ENCODE measurements at places on chromosomes 4 and X.

DNA sequence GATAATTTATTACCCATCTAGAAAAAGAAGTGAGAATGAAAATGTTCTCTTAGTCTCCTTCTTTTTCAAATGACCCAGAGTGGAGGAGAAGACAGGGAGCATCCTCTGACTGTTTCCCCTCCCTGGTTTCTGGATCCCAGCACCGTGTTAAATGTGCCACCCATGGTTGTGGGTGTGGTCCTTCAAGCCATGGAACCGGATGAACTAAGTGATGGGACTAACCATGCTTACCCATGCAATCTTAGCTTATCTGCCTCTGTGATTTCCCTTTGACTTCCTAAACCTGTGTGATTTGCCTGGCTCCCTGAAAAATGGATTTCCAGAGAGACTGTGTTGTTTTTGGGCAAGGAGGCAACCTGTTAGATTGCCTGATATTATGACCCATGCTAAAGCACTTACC lies 437.1 kb downstream of the MAGEB5 start:
- no peak for DNase-seq

DNA sequence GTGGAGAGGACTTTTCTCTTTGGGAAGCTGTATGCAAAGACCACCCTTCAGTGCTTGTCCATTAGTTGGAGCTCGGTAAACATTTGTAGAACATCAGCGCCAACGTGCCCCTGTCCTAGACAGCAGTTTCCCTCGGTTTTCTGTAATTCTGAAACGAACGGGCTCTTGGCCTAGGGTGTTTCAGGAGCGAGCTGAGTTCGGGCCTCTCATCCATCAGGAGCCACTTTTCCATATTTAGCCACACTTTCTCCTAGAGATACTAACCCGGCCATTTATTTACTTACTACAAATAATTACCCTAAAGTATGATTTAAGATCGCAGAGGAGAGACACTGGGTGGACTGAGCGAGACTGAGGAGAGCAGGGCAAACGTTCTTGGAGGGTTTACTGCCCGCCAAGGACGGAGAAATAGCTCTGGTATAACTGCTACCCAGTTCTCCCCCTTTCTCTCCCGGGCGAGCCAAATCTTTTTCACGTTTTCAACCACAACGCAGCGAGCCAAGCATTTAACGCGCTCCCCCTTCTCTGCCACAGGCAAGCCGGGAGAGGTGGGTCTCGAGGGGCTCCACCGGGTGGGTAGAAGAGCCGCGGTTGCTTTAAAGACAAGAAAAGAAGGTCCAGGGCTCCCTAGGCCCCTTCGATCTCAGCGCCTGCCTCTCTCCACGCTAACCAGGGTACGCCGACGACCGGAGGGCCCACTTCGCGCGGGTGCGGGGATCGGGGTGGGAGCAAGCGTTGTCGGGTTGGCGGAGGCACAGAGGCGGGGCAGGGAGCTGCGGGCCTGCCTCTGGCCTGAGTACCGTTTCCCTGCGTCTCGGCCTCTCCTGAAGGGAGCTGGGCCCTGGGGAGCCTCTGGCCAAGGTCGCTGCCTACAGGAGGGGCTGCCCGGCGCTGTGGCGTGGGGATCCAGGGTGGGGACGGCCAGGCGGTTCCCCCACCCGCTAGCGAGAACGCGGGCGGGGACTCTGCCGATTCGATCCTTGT lies 10.8 kb upstream of the PITX2 start:
- DNase-seq: no peak

- DNase-seq: no peak
These were observed 19.5 kb downstream of the RELL1 start for GRCh38 chr4:37666625-37667071.

DNA sequence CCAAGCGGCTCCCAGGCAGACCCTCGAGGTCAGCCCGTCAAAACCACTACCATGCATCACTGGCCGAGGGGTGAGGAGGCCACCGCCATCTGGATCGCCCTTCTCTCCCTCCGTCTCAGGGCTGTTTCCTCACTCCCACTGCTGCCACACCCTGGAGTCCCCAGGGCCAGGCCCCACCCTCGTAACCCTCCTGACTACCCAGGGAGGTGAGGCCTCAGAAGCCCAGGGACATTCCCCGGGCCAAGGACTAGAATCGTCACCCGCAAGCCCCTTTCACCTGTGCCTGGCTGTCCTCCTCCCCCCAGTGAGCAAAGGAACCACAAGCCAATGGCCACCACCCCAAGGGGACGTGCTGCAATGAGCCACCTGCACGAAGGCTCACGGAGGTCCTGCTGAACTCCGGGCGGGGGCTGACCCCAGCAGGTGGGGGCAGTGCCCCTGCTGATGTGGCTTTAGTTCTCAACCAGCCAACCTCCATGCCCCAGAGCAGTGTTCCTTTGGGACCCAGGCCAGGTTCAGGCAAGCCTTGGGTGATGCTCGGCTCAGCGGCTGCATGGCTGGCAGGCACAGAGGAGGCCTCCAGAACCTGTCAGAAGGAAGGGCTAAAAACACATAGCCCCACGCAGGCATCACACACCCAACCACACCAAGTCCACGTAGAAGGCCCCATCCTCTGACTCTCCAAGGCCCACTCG lies 23.8 kb downstream of the PPP2R2C start:
- DNase-seq: no peak

DNA sequence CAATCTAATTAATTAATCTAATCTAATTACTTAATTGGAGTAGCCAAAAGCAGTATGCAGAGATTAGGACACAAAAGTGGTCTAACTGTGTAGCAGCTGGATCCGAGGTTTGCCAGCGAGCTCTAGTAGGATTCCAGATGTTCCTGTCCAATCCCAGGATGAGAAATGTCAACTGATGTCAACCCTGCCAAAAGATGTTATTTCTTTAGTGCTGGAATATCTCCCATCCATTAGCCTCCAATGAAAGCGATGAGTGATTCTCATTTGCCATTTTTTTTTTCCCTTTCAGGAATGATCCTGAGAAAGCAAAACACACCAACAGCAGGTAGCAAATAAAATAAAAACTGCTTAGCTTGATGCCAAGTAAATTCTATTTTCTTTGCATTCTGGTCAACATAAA lies 372.9 kb downstream of the STIM2 start:
- DNase-seq: no peak

DNA sequence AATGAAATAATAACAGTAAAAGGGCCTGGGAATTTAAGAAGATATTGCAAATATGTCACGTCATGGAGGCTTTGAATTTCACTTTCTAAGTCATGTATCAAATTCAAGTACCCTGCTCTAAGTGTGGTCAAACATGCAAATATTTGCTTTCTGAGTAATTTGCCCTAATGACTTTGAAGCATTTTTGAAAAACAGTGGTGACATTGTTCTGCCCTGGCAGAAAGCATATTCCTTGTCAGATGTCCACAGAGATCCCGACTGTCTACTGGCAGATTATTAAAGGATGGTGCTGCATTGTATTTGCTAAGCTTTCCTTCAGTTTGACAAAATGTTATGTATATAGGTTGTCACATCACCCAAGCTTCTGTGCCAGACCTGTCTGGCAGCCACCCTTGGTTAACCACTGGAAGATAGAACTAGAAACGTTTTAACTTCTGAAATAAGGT lies 92.5 kb downstream of the ANK2 start:
- no peak for DNase-seq

DNA sequence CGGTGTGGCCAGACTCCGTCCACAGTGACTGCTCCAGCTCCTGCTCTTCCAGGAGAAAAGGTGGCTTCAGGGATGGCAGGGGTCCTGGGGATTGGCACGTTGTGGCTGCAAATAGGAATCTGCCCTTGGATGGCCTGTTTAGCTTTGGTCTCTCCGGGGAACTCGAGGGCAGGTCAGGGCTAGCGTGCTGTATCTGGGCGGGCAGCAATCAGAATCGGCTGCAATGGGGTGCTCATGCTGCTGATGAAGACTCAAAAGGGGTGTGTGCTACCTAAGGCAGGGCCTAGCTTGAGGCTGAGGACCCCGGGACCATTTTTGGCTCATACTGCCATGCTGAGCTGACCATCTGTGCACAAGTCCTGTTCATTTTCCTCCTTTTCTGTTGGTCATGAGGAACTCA lies 51.3 kb downstream of the RGS12 start:
- no peak for DNase-seq

DNA sequence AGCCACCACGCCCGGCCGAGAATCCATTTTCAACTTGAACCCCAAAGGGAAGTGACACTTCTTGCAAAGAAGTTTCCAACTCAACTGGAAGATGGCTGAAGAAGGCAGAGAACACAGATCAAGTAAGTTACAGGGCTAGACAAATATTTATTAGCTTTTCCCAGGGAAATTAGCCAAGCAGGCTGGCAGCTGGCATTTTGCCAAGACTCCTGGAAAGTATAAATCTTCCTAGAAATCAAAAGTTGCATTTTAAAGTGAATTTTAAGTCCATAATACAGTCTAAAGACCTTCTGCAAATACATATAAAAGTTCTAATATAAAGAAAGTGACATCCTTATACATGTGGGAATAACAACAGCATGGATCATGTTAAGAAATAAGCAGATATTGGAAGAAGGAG lies 3.4 kb upstream of the MRPL1 start:
- DNase-seq: no peak

GRCh38 chr4:40916880-40917279 lies 167.1 kb downstream of the NSUN7 start:
- no peak for DNase-seq

DNA sequence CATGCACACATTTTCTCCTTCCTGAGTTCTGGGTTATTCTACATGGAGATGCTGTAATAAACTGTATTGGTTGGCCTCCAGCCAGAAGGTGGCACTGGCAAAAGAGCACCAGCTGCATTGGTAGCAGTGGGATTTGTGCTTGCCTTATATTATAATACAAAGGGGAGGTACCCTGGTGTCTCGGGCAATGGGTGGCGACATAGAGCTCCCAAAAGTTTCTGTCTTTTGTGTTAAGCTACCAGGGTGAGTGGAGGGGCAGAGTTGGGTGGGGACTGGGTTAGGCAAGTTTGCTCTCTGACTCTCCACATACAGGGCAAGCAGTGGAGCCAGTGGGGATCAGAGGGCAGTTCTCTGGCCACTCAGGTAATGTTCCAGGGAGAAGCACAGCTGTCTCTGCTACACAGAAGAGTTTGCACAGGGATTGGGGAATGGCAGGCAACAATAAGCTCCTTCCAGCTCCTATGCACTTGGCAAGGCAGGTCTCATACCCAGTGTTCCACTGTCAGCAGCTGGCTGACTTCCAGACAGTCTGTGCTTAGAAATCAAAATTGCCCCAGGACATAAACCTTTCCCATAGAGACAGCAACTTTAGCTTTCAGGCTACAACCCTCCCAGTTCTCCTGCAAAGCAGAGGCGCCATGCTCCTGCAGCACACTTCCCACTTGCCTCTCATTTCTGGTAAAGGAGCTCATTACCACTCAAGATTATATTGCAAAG lies 463.9 kb upstream of the PCDH7 start:
- no peak for DNase-seq

GRCh38 chr4:6313216-6313615 lies 43.6 kb downstream of the WFS1 start:
- DNase-seq: no peak

DNA sequence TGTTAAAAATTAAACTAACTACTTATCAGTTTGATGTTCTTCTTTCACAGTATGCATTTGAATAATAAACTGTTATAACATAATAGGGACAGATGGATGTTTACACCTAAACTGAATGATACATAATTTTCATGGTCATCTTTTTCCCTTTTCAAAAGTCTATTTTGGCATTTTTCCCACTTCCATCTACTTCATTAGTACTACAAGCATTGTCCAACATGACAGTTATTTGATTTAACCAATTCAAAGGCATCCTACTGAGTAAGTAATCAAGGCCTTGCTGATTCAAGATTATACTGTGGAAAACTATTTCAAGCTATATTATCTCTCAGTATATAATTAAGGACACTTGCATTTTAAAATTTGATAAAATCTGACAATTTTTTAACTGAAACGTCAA lies 212.9 kb downstream of the FAT4 start:
- no peak for DNase-seq

- no peak for DNase-seq
These were observed 15.7 kb downstream of the FHL1 start for GRCh38 chrX:136162827-136163570.

DNA sequence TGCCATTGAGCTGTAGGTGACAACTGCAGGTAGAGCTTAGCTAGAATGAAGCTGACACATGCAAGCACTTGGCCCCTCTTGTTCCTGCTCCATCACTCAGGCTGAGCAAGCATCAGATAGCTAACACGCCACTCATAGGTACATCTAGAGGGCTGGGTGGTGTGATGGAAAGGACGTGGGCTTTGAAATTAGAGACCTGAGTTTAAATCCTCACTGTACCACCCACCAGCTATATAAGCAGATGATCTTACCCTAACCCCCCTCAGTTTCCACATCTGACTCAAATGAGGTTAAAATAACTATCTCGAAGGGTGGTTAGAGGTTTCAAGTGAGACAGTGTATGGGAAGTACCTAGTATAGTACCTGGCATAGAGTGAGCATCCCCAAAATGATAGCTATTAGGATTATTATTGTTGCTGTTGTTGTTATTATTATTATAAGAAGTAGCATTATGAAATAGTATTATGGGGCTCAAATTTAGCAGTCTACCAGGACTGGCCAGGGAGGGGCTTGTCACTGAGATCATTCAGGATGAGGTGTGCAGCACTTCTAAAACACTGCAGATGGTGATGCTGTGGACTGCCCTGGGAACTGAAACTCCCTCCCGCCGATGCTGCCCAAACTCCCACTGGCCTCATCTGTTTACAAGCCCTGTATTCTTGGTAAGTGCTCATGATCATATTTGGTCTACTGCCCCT lies 59.0 kb downstream of the REELD1 start:
- DNase-seq: no peak

GRCh38 chr4:94540476-94540875 lies 88.7 kb downstream of the PDLIM5 start:
- no peak for DNase-seq

GRCh38 chr4:163609019-163609418 lies 114.5 kb downstream of the TMA16 start:
- no peak for DNase-seq

- no peak for DNase-seq
These were observed 93.3 kb downstream of the YIPF7 start for GRCh38 chr4:44558031-44558605.

DNA sequence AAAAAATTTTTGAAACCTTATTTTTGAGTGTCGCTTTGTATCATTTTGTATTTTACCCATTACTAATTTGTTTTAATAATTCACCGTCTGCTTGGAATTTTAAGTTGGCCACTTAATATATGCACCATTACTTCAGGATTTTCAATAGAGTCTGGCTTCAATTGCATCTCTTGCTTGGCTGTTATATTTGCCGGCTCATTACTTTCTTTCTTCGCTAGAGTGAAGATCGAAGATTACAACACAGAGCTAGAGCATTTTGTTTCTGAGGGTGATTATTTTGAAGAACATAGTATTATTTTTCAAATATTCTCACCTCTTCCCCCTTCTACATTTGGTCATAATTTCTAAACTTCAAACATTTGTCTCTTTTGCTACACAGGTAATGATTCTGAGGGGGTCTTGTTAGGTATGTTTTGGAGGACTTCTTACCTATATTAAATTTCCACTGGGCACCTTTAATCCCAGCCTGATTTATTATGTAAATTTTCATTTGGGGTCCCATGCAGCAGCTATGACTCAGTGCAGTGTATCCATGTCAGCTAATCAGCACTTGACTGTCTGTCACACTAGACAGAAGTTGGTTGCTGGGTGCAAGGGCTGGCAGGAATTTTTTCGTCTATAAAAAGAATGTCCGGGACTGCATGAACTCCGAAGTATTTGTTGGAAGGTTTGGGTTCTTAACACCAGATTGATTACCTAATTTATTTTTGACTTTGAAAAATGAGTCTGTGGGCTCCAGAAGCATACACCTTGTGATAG lies 18.6 kb downstream of the TBC1D1 start:
- DNase-seq: no peak

Measured in stimulated activated CD8-positive, alpha-beta memory T cell treated with anti-CD3 and anti-CD28 coated beads, Interleukin-4, amount 100 ng/mL, for 4 hours (primary cell).